ENCODE measurements at places on chromosomes 4 and X.

DNA sequence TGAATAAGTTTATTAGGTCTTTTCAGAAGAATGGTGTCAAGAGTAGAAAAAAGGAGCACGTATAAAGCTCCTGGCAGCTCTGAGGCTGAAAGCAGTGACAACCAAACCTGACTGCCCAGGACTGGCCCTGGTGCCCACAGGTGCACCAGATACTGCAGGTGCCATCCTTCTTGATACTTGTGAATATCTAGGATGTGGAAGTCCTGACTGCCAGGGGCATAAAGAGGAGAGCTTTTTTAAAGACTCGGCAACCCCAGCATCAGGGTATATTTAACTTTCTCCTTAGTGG lies 60.7 kb downstream of the TMEM150C start:
- DNase-seq = no peak

DNA sequence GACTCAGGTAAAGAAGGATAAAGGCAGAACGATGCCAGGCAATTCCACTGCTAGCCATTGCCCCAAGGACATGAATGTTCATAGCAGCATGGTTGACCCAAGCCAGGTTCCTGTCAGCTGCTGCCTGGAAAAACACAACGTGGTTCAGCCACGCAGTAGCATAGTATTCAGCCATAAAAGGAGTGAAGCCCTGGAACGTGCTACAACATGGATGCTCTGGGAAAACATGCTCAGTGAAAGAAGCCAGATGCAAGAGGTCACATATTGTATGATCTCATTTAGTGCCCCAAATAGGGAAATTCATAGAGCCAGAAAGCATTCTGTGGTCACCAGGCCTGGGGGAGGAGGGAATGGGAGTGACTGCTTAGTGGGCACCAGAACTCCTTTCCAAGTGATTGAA lies 129.8 kb downstream of the GPR143 start:
- no peak for DNase-seq

GRCh38 chr4:52202251-52202779 lies 151.2 kb downstream of the SPATA18 start:
- no peak for DNase-seq

- DNase-seq = no peak
Measured at GRCh38 chr4:16627999-16628398, 270.4 kb downstream of the LDB2 start.

- no peak for DNase-seq
Measured at GRCh38 chrX:141903400-141904155, at the start of gene MAGEC1. Gene MAGEC1 (plus strand): TSS chrX:141903894. CDS start chrX:141905073, 1,179 bp downstream.

DNA sequence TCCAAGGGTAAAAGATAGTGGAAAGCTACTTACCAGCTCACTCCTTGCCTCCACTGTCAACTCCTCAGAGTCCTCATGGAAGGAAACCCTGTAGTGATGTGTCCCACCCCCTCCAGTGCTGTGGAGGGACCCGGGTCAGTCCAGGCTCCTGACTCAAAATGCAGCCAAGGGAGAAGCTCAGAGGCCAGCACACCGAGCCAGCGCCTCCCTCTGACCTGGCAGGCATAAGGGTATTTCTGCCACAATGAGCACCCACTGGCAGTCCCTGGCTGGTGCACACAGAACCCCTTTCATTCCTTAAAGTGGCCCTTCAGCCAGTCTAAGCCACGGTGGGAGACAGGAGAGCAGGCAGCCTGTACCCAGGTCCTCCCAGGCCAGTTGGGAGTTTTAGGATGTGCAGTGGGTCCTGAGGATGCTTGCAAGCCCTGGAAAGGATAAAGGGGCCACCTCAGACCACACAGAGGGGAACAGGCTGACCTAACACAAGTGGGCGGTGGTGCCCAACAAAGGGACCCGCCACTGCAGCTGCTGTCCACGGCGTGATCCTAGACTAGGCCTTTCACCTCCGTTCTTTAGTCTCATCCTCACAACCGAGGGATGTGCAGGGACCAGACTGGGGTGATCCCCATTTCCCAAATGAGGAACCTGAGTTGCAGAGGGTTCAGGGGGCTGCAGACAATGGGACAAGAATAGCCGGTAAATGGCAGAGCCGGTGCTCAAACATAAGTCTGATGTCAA lies 5.7 kb downstream of the JAKMIP1 start:
- DNase-seq = peak; percentile 38

DNA sequence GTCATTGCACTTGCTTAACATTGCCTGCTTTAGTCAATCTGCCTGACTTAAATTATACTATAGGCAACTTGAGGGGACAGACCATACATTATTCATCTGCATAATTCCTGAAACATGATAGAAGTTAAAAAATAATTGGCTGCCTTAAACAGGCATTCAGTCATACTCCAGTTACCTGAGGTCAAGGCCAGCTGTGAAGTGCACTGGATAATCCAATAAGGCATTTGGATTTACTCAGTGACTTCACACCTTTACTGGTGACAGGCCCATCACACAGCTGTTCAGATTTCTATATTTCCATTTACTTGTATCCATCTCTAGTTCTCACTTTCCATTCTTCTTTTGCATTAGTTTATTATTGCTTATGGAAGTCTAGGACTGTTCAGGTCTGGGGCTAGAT lies 2341.6 kb downstream of the PCDH7 start:
- no peak for DNase-seq

DNA sequence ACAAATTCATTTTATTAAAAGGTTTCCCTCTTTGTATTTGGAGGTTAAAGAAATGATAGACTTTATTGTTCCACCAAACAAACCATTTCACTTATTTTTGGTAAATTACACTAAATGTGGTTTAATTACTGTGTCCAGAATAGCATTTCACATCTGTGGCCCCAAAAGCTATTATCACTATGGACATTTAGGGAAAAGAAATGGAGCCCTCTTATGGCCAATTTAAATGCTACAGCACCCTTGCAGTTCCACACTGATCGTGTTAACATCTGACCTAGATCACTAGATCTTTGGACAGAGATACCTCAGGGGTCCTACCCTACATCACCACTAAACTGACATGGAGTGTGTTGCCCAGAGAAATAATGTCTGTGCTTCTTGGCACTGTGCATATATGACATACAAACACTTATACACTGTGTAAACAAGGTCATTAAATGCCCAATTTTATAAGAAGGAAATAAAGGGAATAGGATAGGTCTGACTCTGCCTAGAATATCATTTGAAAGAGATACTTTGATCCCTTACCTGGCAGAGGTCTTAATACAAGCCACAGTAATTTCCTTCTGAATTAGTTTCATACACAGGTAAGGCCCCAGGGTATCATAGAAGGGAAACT lies 163.9 kb downstream of the KDR start:
- no peak for DNase-seq

GRCh38 chrX:107537815-107538214 lies 88.4 kb downstream of the FRMPD3 start:
- DNase-seq = no peak

GRCh38 chr4:44235897-44236296 lies 212.7 kb downstream of the KCTD8 start:
- no peak for DNase-seq

- DNase-seq = no peak
Measured at GRCh38 chr4:7816771-7817170, 122.9 kb downstream of the AFAP1 start.

- no peak for DNase-seq
Measured at GRCh38 chrX:112997991-112998390, 157.4 kb upstream of the AMOT start.

DNA sequence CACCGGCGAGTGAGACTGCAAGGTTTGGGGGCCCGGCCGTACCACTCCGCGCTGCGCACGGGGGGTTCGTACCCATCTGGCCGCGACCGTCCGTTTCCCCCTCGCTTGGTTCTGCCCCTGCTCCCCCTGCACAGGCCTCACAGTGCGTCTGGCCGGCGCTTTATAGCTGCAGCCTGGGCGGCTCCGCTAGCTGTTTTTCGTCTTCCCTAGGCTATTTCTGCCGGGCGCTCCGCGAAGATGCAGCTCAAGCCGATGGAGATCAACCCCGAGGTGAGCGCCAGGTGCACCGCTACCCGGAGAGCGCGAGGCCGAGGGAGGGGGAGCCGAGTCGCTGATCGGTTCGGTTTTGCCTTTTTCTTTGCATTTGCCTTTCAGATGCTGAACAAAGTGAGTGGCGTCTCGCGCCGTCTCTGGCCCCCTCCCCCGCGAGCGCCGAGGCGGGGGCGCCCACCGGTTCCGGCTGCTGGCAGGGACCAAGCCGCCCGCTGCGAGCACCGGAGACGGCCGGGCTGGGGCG lies at the start of gene UCHL1:
Gene UCHL1 (plus strand): TSS at position 189 of the 517 bp plus-strand sequence. CDS start 49 bp downstream, at position 238.
- peak; percentile 89 for DNase-seq

DNA sequence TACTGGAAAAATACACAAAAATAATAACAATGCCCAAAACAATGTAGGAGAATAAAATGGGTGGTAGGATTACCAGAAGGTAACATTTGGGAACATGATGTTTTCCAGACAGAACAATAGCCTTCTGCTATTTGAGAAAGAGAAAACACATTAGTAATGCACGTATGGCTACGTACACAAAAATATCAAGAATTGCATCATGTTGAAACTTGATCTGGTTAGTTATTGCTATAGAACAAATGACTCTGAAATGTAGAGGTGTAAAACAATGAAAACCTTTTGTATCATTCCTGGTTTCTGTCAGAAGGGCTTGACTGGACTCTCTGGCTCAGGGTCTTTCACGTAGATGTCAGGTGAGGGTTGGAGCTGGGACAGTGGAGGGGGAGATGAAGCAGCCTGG lies 1040.0 kb downstream of the FAT4 start:
- DNase-seq = no peak

DNA sequence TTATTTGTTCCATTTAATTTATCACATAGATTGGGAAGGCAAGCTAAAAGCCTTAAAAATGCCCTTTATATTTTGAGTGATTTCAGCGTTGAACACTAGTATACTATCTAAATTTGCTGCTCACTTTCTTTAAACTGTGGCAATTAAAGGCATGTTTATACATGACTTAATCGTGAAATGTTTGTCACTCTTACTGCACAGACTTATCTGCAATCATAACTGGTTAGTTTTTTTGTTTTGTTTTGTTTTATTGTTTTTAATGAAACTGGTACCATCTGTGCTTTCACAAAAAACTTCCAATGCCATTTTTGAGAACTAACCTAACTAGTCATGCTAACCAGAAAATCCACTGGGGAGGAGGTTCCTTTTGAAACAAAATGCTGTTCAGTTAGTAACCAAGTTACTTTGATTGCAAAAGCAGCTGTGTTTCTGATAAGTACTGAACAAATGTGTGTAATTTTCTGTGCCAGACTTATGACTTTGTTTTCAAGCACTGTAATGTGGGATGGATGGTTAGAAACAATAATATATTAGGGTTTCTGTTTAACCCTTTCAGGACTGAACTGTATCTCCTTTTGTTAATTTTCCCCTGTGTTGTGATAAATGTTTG lies 56.1 kb downstream of the CCKAR start:
- no peak for DNase-seq

DNA sequence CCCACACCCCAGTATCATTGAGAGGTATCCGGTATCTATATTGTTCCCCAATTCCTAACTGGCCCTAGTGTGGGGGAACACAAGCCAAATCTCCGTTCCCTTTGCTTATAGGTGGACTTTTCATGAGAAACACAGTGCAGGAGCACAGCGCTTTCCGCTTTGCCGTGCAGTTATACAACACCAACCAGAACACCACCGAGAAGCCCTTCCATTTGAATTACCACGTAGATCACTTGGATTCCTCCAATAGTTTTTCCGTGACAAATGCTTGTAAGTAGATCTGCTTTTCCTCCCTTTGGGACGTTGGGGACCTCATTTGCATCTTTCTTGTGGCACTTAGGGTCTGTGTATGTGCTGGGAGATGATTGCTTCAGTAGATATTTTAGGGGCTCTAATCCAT lies 1.6 kb downstream of the GRIA3 start:
- DNase-seq = no peak

- no peak for DNase-seq
Measured at GRCh38 chrX:63652086-63652765, 132.8 kb downstream of the ARHGEF9 start.
